Naive thymus-derived CD4-positive, alpha-beta T cell (primary cell): ENCODE measurements at places on chromosomes 2 and 18. TPM values are rescaled to one million over a fixed set of nuclear protein-coding genes. Genes with fewer than 3 reads are reported as not detected.
A peak's percentile ranks its signal among the peaks of the same experiment; 100 is the strongest.

TEKT4 gene
- polyA plus RNA-seq = not detected

DNA sequence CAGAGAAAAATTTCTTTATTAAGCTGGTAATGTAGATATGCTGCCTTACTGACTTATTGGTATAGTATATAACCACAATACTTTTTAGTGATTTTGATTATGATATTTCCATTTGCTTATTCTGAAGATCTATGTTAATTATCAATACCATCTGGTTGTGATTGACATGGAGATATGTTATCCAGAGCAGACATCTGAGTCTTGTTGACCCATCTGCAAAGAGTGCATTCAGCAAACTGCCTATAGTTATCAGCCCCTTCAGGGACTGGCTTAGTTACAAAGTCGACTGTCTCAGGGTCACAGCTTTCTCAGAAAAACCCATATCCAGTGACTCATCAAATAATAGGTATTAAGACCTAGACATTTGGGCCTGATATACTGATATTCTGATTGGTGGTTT, 475.7 kb downstream of the DSC3 start:
- H3K4me1 ChIP-seq = no peaks in the 10 kb centered on the region
- DNase-seq = no peak
- H3K27ac ChIP-seq = no peak overlapping the region

DNA sequence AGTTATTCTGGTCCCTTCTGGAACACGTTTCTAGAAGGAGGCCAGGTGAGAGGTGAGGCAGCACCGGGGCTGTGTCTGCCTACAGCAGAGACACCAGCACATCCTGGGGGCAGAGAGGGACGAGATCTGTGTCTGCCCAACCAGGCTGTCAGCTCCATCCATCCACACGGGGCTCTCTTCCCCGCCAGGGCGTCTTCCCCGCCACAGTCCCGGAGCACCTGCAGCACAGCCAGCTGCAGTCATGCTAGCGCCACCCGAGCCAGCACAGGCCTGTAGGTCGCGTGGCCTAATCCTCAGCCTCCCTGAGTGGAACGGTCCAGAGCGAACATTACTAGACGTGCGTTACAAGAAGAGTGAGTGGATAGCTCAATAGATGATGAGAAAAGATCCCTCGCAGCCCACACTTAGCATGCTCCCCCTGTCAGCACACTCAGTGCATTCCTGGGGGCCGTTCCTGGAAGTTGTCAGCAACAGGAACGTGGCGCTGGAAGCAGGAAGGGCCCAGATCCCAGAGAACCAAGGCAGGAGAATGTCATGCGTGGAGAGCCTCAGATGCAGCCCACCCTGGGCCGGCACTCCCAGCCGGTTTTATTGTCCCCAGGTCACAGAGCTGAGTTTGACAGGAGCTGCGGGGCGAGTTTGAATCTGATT, 179.0 kb downstream of the TWIST2 start:
- H3K27me3 ChIP-seq = no peaks in the 10 kb centered on the region
- no peak overlapping the region for H3K27ac ChIP-seq
- H3K4me1 ChIP-seq = no peaks in the 10 kb centered on the region
- no peak for DNase-seq
- H3K36me3 ChIP-seq = no peaks in the 10 kb centered on the region

- H3K4me3 ChIP-seq = peak overlapping the region; percentile 78
- no peaks in the 10 kb centered on the region for H3K27me3 ChIP-seq
- H3K27ac ChIP-seq = peak overlapping the region; percentile 100
- peaks cover 40% of the 10 kb centered on the region for H3K36me3 ChIP-seq
- peaks cover 27% of the 10 kb centered on the region for H3K4me1 ChIP-seq
Observed at GRCh38 chr2:231707625-231707926, 749 bp upstream of the PTMA start.

DNA sequence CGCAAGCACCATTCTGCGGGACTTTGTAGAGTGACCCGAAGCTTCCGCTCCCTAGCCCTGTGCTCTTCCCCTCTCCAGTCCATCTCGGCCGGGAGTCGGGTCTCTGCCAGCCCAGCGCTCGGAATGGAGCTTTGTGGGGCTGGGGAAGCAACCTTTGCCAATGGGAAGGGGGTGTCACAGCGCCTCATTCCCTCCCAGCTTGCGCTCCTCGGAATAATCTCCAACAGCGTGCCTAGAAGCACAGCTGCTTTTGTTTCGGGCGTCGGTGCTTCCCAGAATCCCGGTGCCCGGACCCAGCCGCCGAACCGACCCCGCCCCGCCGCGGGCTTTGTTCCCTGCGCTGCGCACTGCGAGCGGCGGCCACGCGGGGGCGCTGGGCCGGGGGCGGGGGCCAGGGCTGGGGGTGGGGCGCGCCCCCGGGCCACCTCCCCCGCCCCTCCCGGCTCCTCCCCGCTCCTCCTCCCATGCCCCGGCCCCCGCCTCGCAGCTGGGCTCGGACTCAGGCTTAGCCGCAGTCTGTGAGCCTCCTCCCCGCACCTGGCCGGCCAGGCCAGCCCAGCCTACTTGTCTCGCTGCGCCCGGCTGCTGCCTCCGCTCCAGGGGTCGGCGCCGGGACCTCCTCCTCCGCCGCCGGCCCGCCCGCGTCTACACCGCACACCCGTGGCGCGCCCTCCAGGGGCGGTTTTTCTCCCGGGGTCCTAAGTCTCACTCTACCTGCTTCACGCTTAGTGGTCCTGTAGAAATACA, 77.7 kb upstream of the SMAD2 start:
- peak; percentile 12 for DNase-seq
- no peak overlapping the region for H3K27ac ChIP-seq
- peak overlapping the region; percentile 39 for H3K4me3 ChIP-seq
- H3K36me3 ChIP-seq = no peaks in the 10 kb centered on the region
- H3K4me1 ChIP-seq = peaks cover 3% of the 10 kb centered on the region

DNA sequence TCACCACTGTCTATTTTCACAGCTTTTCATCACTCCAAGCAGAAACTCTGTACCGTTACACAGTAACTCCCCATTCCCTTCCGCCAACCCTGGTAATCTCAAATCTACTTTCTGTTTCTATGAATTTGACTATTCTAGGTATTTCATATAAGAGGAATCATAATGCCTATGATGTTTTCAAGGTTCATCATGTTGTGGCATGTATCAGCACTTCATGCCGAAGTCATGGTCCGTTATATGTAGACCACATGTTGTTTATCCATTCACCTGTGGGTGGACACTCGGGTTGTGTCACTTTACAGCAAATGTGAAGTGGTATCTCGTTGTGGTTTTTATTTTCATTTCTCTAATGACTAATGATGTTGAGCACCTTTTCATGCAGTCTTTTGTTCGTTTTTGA, 21.6 kb downstream of the CPSF3 start:
- H3K4me1 ChIP-seq = no peaks in the 10 kb centered on the region
- no peak overlapping the region for H3K27ac ChIP-seq
- DNase-seq = no peak

- peaks cover 28% of the 10 kb centered on the region for H3K4me1 ChIP-seq
- peak overlapping the region; percentile 28 for H3K27ac ChIP-seq
- peaks cover 12% of the 10 kb centered on the region for H3K36me3 ChIP-seq
- H3K4me3 ChIP-seq = no peak overlapping the region
- no peak for DNase-seq
- H3K27me3 ChIP-seq = no peaks in the 10 kb centered on the region
Observed at GRCh38 chr2:113187771-113188170, 14.0 kb downstream of the PSD4 start.

SNORC gene
- not detected for polyA plus RNA-seq

DNA sequence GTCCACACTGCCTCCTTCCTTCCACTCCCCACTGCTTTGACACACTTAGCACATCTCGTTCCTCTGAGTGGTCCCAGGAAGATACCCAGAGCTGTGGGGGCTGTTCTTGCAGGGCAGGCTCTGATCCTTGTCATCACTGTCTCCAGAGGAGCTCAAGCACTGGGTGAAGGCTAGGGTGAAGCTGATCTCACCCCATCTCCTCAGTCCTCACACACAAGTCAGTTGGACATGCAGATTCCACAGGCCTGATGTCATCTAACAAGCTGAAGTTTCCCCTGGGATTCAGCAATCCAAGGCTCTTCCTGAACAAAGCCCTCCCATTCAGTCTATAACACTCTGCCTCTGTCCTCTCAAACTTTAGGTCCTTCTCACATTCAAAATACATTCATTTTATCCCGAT, 90.6 kb upstream of the RAB6C start:
- no peak for DNase-seq
- H3K4me1 ChIP-seq = no peaks in the 10 kb centered on the region

DNA sequence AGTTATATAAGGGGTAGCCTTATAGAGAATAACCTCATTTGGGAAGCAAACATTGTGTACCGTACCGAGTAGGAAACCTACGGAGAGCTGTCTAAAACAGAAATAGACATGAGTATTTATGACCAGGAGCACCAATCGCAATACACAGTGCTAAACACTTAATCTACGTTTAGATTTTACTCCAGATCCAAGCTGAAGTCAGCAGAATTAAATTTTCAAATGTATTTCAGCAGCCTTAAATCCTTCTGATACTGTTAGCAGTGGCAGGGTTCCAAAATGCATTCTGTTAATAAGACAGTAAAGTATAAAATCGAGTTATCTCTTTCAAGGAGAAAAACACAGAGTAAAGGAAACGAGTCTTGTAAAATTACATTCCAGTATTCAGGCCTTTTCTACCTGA, 118.1 kb upstream of the ZNF521 start:
- DNase-seq = no peak
- no peaks in the 10 kb centered on the region for H3K27me3 ChIP-seq
- H3K36me3 ChIP-seq = no peaks in the 10 kb centered on the region

DNA sequence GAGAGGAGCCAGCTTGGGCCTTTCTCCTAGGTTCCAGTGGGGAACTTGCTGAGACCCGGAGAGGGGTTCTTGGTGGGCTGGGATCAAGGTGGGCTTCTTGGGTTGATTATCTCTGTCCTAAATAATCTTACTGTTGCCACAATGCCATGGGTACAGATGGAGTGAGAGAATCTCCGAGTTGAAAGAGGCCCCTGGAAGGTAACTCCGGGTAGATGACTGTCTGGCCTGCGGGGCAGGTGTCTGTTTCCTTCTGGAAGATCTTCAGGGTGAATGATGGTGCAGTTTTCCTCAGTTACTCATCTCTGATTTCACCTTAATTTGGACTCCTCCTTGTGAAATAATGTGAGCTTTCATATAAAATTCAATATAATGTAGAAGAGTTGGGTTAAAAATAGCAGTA, 159.4 kb downstream of the ACTR3 start:
- H3K36me3 ChIP-seq = no peaks in the 10 kb centered on the region
- no peak overlapping the region for H3K4me3 ChIP-seq
- no peaks in the 10 kb centered on the region for H3K27me3 ChIP-seq
- no peak for DNase-seq
- H3K27ac ChIP-seq = no peak overlapping the region

DNA sequence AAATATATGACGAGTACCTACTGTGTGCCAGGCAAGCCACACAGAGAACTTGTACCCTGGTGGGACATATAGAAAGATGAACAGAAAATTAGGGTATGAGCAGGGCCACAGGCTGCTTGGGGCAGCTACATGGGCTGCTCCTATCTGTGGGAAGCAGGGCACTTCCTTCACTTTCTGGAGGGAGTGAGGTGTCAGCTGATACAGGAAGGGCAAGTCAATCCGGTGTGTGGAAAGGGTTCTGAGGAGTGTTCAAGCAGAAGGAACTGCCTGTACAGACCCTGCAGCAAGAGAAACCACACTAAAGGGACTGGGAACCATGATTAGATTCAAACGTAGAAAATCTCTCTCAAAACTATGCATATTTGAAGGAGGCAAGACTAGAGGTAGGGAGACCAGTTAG, 58.6 kb upstream of the BCL11A start:
- no peak overlapping the region for H3K27ac ChIP-seq
- DNase-seq = no peak
- H3K4me3 ChIP-seq = no peak overlapping the region
